ENCODE measurements at places on chromosomes 5 and 9. TPM values are rescaled to one million over a fixed set of nuclear protein-coding genes. Genes with fewer than 3 reads are reported as not detected.

CCDC180 gene
- 1.5 TPM for total RNA-seq

CDX1 gene
- total RNA-seq = 0.33 TPM

PCDHGB3 gene
- 3.8 TPM for total RNA-seq

SOWAHA gene
- total RNA-seq = 0.16 TPM

SLIT3 gene
- 52.4 TPM for total RNA-seq

RGS7BP gene
- total RNA-seq = not detected

FAM221B gene
- total RNA-seq = not detected
